HAP-1 (cell line): ENCODE measurements at places on chromosomes 3 and 15.

GRCh38 chr3:134308350-134308891 is 57.8 kb upstream of the RYK start:
- DNase-seq = peak; percentile 73

DNA sequence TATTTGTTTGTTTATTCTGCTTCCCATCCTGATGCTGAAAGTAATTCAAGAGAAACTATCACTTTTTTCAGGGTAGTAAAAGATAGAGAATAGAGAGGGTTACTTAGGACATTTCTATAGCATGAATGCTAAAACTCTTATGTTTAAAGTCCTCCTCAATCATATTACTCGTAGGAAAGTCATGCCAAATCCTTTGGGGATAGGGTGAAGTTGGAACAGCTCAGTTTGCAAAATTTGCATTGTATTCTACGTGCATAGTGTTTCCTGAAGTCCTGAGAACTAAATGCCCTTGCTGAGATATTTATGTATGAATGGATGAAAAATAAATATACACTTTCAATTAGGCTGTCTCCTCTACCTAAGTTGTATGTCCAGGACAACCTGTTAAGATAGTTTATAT is 14.6 kb downstream of the PLSCR5 start:
- no peak for DNase-seq

DNA sequence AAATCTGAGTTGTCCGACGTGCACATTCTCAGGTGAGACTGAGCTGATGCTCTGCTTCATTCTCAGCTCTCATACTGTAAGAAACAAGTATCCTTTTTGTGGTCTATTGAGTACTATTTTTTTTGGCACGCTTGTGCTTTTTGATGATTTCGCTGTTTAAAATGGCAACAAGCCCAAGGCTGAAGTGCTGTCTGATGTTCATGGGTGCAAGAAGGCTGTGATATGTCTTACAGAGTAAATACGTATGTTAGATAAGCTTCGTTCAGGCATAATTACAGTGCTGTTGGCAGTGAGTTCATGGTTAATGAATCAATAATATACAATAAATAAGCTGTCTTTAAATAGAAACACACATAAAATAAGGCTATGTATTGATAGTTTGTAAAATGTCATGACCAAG is 27.2 kb downstream of the AQR start:
- DNase-seq = no peak

DNA sequence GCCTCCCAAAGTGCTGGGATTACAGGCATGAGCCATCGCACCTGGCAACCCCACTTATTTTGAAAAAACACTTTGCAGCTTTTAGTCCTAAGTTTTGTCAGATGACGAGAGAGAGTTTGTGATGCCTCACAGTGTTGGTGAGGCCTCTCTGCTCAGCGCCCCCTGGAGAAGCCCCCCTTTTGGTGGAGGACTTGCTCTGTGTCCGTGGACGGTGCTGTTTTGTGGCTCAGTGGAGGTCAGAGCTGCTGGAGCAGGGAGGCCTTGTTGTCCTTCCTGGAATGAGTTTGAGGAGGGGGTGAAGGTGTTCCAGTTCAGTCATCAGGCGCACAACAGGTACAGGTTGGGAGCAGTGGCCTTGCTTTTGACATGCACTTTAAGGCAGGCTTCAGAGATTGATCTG is 58.0 kb downstream of the PGPEP1L start:
- DNase-seq = no peak

DNA sequence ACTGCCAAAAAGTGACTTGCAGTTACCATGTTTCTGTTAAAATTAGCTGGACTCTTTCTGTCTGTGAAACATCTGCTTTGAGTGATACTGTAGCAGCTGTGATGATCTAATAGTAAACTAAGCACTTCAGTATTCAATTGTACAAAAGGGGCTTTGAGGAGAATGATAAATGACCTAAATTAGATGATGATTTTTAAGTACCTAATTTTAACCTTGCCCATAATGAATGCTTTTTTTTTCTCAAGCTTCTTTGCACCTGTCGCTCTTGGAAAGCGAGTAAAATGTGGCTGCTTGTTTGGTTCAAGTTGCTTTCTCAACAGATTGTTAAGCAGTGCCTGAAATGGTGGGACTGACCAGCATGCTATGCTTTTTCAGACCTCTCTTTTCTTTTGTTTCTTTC is 752.3 kb downstream of the EPHA3 start:
- no peak for DNase-seq

DNA sequence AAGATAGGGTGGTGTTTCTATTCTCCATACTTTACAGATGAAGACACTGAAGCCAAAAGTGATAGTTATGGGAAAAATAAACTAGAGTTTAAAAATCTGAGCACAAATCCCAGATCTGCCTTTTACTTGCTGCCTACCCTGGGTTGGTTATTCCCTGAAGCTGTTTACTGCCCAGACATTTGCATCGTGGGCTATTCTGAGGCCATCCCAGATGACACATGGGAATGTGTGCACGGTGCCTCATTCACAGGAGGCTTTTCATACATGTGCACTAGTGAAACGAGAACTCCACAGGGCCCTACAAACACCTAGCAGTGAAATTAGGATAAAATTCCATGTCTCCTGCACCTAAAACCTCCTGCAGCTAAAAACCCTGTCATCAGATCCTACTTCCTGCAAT is 17.5 kb downstream of the MYO5C start:
- no peak for DNase-seq

DNA sequence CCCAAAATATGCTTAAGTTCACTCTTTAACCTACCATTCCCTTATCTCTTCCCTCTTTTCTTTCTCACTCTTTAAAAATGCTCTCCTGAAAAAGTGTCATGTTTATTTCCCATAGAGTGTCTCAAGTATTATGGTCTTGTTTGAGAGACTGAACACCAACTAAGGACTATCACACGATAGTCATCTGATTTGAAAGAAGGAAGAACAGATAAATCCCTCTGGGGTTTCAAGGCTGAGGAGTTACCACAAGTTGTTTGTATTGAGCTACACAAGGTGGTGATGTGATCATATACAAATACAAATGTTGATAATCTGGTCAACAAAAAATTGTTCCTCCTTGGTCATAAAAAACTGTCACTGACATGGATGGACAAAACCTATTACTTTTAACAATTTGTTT is 13.8 kb downstream of the MEIS2 start:
- DNase-seq = no peak

DNA sequence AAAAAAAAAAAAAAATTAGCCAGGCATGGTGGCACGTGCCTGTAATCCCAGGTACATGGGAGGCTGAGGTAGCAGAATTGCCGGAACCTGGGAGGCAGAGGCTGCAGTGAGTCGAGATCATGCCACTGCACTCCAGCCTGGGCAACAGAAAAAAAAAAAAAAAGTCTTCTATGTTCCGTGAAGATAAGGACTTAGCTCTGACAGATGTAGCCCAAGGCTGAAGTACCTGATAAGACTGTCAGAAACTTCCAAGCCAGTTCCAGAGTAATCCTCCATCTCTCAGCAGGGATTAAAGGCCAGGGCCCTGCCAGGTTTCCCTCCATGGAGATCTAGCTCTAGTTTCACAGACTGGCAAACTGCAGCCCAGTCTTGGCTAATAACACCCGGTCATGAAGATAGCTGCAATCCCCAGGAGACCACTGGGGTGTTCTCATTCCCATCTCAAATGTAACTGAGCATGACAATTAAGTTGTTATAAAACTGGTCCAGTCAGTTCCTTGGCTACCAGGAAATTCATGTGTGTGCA is 8.5 kb downstream of the CDCP1 start:
- no peak for DNase-seq

DNA sequence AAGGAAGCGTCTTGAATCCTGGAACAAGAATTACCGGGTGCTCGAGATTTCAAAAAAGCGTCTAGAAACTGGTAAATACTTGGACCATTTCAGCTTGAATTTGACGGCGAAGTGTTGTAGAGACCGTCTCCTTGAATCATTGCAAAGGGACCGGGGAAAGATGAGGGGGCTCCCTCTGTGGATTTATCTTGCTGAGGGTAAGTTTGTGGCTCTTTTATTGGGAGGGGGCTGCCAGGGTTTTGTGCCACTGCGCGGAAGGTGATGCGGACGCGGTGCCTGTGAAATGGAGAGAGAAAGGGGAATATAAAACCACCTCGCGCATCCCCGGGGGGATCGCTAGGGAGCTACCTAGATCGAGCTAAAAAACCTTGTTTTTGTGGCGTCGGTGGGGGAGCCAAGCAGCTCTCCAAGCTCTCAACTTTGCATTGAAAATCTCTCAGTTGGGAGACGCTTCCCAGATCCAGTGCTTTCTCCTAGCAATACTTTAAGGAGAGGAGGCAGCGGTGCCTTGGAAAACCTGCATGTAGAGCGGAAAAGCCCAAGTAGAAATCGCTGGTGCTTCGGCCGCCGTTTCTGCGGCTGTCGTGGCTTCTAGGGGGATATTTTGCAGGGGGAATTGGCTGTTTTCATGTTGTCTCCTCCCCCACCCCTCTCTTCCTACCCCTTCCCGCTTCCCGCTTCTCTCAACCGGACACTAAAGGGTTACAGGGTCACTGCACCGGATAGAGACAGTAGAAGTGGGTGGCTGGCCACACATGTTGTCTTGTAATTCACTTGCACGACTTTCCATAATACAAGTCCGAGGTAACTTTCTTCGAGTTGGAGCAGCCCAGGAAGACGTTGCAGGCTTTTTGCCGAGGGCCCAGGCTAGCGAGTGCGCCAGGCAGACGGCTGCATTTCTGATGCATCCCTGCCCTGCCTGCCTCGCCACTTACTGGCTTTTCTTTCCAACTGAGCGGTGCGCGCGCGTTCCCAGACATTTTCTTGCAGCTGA is 187.6 kb downstream of the NLGN1 start:
- peak; percentile 82 for DNase-seq

GRCh38 chr3:48187579-48188265 is 495 bp downstream of the CDC25A start:
- DNase-seq = no peak

DNA sequence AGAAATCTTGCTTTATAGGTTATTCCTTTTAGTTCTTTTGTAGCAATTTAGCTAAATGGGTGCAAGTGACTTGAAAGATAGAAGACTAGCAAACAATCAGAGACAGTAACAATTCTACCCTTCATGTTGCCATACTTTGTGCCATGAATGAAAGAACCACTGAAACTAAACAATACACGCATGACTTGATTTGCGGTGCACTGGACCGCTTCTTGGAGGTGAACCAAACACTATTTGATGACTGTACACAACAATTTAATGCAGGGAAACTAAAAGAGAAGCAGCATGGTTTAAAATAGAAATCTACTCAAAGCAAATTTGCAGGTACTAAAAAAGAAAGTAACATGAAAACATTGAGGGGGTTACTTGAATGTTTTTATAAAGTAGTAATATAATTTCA is 331.0 kb upstream of the RARB start:
- DNase-seq = no peak

GRCh38 chr3:104629038-104629437 is 737.7 kb upstream of the ALCAM start:
- DNase-seq = no peak

GRCh38 chr3:62611541-62612240 is 238.3 kb upstream of the FEZF2 start:
- no peak for DNase-seq

DNA sequence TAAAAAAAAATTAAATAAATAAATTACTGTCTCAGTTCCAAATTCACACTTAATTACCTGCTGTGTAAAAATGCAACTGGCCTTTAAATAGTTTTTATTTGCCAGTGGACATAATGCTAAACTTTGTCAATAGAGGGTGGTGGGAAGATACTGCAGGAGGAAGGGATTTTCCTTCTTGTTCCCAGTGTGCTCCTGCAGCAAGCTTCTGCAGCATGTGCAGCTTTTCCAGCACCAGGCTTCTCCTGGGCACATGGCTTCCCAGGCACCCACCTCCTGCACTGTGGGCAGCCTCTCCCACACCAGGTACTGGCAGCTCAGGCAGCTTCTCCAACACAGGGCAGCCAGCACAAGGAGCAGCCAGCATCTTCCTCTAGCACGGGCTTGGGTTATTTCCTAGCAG is 29.6 kb upstream of the BBX start:
- no peak for DNase-seq

GRCh38 chr3:106440672-106441071 is 571.9 kb upstream of the CBLB start:
- DNase-seq = no peak

DNA sequence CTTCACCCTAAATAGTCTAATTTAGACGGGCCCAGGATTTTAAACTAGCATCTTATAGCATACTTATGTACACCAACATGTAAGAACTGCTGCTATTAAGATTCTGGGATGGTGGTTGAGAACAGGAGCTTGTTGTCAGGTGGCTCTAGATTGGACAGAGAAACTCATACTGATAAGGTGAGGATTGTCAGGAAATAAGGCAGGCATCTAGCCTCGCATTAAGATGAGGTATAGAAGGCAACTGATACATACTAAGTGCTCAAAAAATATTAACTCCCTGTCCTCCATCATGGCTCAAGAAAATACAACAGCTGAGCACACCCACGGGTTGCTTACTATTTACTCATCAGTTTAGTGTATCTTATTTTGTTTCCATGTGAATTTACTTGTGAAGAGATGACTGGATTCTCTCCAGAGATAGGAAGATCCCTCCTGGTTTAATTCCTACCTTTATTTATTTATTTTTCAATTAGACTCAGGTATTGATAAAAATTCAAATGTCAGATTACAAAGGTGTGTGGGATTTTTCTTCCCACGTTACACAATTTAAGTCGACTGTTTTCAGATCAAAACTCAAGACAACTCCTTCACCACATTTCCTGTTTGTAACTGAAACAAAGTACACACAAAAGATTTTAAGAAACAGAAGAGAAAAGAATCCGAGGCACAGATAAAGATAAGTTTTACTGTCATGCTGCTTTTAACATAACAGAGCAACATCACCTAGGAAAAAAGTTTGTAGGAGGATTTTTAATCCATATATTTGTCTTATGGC is at the start of gene TRAT1:
Gene TRAT1 (plus strand): TSS at position 664 of the 775 bp plus-strand sequence. CDS start 142 bp downstream, outside the sequence.
- no peak for DNase-seq

DNA sequence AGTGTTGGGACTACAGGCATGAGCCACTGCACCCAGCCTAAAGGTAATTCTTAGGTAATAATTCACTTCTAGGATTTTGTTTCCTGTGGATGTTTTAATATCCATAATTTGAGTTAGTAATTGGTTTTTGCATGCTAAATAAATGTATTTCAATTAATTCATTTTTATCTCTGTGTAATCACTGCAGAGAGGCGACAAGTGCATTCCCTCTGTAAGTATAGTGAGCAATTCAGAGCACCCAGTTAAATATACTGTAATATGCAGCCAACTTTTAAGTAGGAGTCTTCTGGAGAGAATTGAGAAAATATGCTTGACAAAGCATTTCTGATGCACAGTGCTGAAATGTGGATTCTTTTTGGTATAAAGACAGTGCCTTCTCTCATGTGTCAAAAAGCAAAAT is 5.7 kb downstream of the TBC1D23 start:
- no peak for DNase-seq

GRCh38 chr3:101155825-101156224 is 162.6 kb upstream of the ABI3BP start:
- DNase-seq = no peak

GRCh38 chr15:72117486-72118016 is 399 bp downstream of the MYO9A start:
- peak; percentile 89 for DNase-seq

- peak; percentile 92 for DNase-seq
Observed at GRCh38 chr15:25852661-25853524, 10.2 kb downstream of the ATP10A start.

DNA sequence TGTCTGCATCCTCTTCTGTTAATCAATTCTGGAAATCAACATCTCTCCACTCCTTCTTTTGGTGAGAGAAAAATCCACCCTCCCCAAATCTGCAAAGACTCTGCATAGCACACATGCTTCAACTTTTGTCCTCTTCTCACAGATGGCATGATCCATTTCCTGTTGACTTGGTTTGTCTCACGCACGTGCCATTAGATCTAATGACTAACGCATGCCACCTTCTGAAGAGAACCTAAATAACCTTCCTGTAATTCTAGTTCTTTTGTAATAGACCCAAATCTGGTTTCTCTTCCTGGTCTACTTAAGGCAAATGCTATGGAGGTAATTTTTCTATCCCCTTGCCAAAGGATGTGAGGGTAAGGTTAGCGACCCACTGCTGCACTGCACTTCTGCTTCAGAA is 51.0 kb upstream of the ATOSA start:
- DNase-seq = no peak
